ENCODE measurements at places on chromosomes 16 and 17.

- no peak for DNase-seq
These were observed 103.5 kb upstream of the ZNF750 start for GRCh38 chr17:82943339-82943738.

- DNase-seq = no peak
These were observed 458.8 kb upstream of the HSBP1 start for GRCh38 chr16:83348991-83349390.

GRCh38 chr17:52754838-52755237, 596.3 kb upstream of the CA10 start:
- DNase-seq = no peak

DNA sequence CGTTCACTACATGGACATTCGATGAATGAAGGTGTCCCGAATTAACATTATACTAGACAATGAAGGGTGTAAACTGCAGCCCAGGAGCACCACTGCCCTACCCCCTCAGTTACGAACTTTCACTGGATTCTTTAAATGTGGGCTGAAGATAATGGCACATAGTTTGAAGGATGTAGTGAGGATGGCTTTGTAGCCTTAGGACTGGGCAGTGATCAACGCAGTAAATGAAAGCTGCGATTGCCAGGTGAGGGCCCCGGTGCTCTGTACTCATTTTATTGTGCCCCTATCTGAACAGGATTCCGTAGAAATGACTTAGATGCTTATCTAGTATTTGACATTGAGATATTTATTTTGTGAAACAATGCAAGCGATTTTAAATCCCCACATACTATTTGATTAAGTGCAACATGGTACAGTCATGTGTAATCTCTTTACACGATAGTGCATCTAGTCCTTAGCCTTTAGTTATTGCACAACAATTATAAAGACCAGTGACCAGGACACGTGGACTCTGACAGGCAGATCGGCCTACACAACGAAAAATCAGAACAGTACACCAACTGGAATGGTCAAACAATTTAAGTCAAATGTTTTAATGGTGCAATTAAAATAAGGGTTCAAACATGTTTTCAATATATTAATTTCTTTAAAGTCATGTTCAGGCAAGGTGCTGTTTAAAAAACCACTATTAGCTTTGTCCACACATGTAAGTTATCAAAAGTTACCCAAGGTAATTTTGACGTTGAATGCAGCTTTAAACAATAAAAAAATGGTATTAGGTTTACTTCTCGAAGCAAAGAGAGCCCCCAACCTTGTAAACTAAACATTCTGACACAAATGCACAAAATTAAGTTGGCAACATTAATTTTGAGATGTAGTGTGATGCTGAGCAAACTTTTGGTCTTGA, 17.4 kb upstream of the ERN1 start:
- DNase-seq = no peak

- DNase-seq = no peak
These were observed 74.1 kb downstream of the NT5M start for GRCh38 chr17:17377071-17377967.

DNA sequence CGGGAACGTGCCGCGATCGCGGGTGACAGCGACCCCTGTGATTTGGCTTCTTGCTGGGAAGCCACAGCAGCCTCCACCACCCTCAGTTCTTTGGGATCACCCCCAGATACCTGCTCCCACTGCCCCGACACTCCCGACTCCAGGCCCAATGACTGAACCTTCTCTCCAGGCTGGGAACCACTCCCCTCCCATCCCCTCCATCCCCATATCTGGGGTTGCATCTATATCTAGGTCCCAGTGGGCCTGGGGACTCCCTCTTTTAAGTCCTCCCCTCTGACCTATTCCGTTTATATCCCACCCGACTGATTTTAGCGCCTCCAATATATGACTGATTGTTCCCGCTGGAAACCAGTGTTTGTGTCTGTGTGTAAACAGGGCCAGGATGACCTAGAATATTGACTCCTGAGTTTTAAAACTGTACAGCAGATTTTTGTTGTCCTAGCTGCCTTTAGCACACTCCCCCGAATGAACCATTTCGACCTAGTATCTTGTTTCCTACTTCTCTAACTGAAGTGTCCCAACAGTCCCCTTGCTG, 667 bp downstream of the PSMD3 start:
- DNase-seq = peak; percentile 90

- DNase-seq = no peak
These were observed 360.9 kb upstream of the TNRC6C start for GRCh38 chr17:77597418-77598240.

DNA sequence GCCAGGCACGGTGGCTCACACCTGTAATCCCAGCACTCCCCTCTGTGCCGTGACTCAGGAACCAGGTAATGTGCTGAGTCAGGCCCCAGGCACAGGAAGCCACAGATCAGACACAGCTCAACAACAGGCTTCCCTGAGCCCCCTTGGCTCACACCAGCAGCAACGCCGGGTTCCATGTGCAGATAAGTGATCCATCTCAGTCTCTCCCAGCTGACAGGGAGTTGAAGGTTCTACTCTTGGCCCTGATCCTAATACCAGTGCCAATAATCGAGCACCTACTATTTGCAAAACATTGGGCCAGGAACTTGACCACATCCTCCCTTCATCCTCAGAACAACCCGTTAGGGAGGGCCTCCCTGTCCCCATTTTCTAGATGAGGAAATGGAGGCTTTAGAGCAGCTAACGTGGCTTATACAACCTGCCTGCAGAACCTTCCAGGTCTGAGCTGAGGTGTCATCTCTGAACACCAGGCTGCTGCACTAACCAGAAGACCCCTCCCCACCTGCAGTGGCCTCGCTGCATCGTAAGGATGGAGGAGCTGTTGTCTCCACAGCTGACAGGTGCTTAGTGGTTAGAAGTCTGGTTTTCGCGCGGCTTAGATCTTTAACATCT, 64.8 kb upstream of the AMZ2 start:
- no peak for DNase-seq

DNA sequence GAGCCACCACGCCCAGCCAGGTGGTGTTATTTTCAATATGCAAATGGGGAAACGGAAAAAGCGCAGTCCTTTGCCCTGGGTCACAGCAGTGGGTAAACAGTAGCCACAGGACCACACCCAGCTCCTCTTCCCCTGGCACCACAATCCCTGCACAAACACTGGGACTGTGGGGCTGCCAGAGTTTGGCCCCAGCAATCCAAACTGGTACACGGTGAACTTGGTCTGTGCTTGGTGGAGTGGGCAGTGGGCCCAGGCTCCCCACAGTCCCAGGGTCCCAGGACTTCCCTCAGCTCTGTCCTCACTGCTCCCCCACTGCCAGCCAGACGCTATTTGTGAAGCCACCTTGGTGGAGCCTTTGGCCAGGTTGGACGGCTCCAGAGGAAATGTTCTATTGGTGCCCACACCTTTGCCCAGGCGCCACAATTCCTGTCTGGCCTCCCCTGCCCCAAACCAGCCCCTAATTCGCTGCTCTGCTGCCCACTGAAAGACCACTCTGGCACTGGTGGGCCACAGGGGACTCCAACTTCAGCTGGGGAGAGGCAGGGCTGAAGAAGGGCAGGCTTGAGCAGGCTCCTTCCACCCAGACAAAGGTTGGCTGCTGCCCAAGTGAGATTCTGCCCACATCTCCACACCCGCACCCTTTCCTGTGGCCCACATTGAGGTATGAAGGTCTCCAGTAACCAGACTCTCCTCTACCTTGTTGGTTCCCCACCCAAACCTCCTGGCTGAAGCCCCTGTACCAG, 2.1 kb downstream of the CHAD start:
- DNase-seq = no peak

GRCh38 chr17:61255647-61256046, 144.0 kb upstream of the TBX2 start:
- no peak for DNase-seq

GRCh38 chr17:71472809-71473789, 647.7 kb upstream of the SOX9 start:
- DNase-seq = no peak

DNA sequence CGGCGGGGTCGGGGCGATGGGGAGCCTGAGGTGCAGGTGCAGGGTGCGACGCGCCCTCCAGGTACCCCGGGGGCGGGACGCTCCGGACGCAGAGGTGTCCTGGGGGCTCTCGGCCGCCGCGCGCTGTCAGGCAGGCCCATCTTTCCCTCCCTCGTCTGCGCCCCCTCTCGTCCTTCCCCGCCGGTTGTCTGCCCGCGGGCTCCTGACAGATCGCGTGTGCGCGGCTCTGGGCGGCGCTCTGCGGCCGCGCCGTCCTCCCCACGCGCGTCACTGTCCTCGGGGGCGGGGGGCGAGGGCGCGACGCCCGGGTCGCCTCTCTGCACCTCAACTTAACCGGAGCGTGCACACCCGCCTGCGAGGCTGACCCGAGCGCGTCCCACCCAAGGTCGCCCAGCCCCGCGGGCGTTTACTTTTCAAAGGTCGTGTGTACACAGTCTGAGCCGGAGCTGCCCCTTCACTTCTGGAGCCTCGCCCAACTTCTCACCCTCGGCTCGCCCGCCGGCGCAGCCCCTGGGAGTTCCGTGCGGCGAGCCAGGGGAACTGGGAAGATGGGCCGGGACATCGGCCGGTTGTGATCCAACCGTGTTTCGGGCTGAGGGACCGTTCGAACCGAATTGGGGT, 512 bp downstream of the AKAP1 start:
- DNase-seq = peak; percentile 90

- DNase-seq = no peak
These were observed 6.9 kb upstream of the KCNG4 start for GRCh38 chr16:84246679-84247077.

Data from vagina (tissue), 2 donors.